Forelimb muscle (tissue), 1 donor: ENCODE measurements at places on chromosomes 3 and 15. TPM values are rescaled to one million over a fixed set of nuclear protein-coding genes. Genes with fewer than 3 reads are reported as not detected.

- no peak for DNase-seq
Measured at GRCh38 chr15:31869686-31870307, 160.5 kb upstream of the CHRNA7 start.

GRCh38 chr3:6799264-6799915, 61.5 kb upstream of the GRM7 start:
- no peak for DNase-seq

- DNase-seq = no peak
Measured at GRCh38 chr15:53634517-53635106, 124.9 kb downstream of the WDR72 start.

Gene SERPINI2
- polyA plus RNA-seq = 0.20 TPM

Gene LRRC58
- 11.1 TPM for polyA plus RNA-seq
